HT-29 (cell line): ENCODE measurements at places on chromosomes 7 and 10. TPM values are rescaled to one million over a fixed set of nuclear protein-coding genes. Genes with fewer than 3 reads are reported as not detected.

RELN gene
- not detected in 2 replicates for total RNA-seq

TACC2 gene
- total RNA-seq, result 13.4 and 25.0 TPM in 2 replicates

- no peak for DNase-seq
These were observed 486.1 kb downstream of the SEMA3D start for GRCh38 chr7:84700563-84701370.

DNA sequence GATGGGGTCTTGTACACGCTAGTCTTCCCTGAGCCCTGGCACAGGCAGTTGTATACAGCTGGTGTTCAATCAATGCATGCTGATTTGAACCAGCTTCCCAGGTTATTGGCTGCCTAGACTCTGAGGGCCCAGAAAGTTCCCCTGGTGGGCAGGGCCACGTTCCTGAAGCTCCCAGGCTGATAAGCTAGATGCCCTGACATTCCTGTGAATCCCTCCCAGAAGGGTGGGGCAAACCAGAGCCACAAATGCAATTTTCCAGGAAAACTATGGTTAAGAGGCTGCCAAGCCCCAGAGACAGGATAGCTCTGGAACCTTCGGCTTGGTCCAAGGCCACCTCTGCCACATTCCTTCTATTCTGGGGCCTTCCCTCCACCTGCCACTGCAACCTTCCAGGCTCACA, 78.2 kb downstream of the FAM53B start:
- DNase-seq, result peak; percentile 35

- DNase-seq, result no peak
These were observed 234.7 kb upstream of the MDFIC start for GRCh38 chr7:114687238-114687637.

GRCh38 chr7:128131731-128132130, 100.5 kb upstream of the LRRC4 start:
- no peak for DNase-seq

- no peak for DNase-seq
These were observed 277.4 kb downstream of the PARD3 start for GRCh38 chr10:34537629-34538231.

- DNase-seq, result no peak
These were observed 24.9 kb downstream of the RPS24 start for GRCh38 chr10:78058562-78058961.

- DNase-seq, result no peak
These were observed 72.6 kb downstream of the EPDR1 start for GRCh38 chr7:37993060-37993501.

DNA sequence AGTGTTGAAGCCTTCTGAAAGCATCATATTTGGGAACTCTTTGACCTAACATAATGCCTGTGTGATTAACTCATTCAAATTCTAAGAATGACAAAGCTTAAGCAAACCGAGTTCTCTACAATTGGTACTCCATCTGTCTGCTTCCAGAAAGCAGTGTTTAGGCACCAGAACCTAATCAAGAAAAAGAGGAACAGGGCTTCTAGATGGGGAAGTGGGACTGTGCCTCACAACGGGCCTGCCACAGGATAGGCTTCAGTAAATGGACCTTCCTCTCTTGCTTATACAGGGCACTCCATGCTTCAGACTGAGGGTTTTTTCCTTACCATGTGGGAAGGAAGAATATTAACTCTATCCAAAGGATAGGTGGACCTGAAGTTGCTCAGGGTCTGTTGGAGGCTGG, 808.1 kb downstream of the XPNPEP1 start:
- DNase-seq, result no peak

DNA sequence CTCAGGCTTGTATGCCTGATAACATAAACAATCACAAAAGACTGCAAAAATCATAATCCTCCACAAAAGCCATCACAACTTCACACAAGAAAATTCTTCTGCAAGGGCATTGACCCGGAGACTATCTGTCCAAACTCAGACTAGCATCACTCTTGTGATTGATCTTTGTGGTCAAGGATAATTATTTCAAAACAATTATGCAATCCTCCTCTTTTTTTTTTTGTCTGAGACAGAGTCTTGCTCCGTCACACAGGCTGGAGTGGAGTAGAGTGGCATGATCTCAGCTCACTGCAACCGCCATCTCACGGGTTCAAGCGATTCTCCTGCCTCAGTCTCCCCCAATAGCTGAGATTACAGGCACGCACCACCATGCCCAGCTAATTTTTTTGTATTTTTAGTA, 22.2 kb downstream of the CDNF start:
- no peak for DNase-seq

GRCh38 chr10:58335306-58336005, 650 bp downstream of the UBE2D1 start:
- peak; percentile 50 for DNase-seq
